Astrocyte (in vitro differentiated cells and primary cell): ENCODE measurements at places on chromosomes 6 and 20.

DNA sequence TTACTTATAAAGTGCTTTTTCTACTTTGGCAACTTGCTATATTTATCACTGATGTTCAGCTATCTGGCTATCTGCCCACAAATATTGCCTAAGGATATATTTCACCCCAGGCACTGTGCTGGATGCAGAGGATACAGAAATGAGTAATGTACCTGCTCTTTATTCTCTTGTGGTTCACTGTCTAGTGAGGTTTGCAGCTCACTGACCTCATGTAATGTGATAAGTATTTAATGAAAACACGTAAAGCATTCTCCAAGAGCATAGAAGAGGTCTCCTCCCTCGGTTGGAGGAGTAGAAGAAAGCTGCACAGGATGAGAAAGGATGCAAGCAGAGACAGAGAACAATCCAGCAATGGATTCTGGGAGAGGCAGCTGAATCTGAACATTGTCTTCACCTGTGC lies 610.7 kb downstream of the CBLN4 start:
- no peak for DNase-seq

GRCh38 chr20:50043573-50044352 lies 61.0 kb downstream of the SNAI1 start:
- no peak for DNase-seq

DNA sequence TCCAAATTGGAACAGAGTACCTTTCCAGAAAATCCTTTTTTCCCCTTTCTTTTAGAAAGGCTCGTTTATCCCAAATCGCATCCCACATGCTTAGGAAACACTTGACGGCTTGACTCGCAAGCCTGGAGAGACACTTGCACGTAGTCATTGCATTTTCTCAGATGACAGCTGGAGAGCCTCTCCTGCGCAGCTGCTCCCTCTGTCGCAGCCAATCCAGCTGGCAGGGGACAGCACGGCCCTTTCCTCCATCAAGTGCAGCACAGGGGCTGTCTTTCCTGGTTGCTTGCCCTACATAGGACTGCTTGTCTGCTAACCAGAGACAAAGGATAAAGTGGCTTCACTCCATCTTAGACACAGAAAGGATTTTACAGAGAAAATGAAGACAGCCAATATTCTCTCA lies 77.6 kb upstream of the RGS17 start:
- no peak for DNase-seq

GRCh38 chr6:106379951-106380350 lies 19.4 kb downstream of the CRYBG1 start:
- DNase-seq: no peak

- peak; percentile 75 for DNase-seq
Measured at GRCh38 chr6:149060985-149061760, 256.3 kb upstream of the TAB2 start.

GRCh38 chr20:37911261-37911660 lies 8.3 kb downstream of the VSTM2L start:
- no peak for DNase-seq

GRCh38 chr6:85092226-85092625 lies 327.8 kb upstream of the TBX18 start:
- DNase-seq: no peak

DNA sequence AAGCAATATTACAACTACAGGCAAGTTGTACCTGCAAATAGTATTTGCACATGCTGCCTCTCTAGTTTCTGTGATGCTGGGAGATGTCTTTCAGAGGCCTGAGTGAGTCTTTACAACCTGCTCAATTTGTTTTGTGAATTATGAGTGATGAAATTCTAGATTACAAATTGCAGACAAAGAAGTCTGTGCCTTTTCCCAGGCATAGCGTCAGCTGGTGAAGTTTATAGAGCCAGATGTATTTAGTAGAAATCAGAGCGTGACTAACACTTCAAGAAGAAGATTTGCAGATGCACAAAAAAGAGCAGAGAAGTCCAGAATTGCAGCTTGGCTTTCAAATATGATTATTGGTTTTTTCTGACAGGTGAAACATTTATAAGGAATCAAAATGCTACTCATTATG lies 289.9 kb downstream of the PLCB1 start:
- no peak for DNase-seq

- peak; percentile 36 for DNase-seq
Measured at GRCh38 chr6:142356201-142356883, 54.5 kb downstream of the ADGRG6 start.

DNA sequence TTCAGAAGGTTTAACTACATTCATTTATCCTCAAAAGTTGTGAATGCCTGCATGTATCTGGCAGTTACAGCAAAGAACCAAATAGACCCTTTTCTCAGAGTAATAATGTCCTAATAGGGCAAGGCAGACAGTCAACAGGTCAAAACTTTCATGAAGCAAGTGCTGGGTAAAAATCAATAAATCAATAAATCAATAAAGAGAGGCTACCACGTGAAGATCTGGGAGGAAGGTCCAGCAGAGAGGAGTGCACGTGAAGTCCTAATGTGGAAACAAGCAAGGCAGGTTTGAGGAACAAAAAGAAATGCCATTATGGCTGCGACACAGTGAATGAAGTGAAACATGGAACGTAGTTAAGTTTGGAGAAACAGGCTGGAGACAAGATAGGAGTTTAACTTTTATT lies 36.3 kb upstream of the C6orf118 start:
- no peak for DNase-seq

- peak; percentile 8 for DNase-seq
Measured at GRCh38 chr6:151998784-151999183, 191.3 kb downstream of the ESR1 start.

- no peak for DNase-seq
Measured at GRCh38 chr6:25124216-25124715, 154.9 kb upstream of the CARMIL1 start.

GRCh38 chr6:163831736-163832135 lies 417.2 kb downstream of the QKI start:
- no peak for DNase-seq

- DNase-seq: peak; percentile 3
Measured at GRCh38 chr6:120735641-120736040, 598.6 kb downstream of the TBC1D32 start.

DNA sequence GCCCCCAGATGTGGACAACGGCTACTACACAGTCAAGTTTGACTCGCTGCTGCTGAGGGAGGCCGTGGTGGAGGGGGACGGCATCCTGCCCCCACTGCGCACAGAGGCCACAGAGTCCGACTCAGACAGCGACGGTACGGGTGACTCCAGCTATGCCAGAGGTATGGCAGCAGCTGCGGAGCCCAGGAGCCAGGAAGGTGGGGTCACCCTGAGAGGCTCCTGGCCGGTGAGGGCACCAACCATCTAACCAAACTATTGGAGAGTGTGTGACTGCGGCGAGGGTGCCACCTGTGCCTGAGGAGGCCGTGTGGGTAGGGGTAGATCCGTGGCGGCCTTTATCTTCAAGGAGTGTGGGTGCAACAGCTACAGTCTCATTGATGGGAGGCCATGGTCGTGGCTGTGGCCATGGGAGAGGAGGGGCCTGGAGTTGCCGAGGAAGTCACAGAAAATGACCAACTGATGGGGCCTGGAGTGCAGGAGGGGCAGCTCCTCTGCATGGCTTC lies 2.8 kb upstream of the LIME1 start:
- DNase-seq: no peak

GRCh38 chr6:7183707-7184106 lies 75.9 kb downstream of the RREB1 start:
- DNase-seq: no peak

- peak; percentile 69 for DNase-seq
Measured at GRCh38 chr6:36735110-36736071, 37.8 kb downstream of the RAB44 start.

DNA sequence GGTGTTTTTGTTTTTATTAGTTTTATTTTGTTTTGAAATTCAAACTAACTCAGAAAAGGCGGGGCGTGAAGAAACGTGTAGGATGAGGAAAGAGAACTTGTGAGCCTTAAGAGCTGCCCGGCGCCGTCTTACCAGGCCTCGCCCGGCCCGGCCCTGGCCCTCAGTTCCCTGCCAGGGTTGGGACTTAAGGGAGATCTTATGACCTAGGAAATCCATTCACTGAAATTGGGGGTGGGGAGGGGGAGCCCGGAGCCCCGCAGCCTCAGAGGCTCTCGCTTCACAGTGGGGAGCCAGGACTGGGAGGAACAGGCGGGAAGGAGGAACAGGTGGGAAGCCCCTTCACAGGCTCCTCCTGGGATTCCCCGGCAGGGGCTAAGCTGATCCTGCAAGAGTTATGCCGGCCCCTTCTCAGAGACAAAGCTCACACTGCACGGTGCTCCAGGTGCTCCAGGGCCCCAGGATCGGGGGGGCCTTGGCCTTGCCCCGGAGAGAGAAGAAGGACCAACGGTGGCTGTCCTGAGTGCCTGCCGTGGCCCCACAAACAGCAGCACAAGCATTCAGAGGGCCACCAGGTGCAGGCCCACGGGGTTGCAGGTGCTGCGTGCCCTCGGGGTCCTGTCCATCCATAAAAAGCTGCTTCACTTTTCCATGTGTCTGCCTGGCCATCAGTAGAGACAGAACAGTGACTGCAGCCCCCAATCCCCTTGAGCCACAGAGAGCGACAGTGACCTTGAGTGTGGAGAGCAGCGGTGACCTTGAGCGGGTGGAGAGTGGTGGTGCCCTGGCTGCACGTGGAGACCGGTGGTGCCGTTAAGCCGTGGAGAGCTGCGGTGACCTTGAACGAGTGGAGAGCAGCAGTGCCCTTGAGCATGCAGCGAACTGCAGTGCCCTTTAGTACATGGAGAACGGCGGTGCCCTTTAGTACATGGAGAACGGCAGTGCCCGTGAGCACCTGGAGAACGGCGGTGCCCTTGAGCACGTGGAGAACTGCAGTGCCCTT lies 152.7 kb downstream of the DLL1 start:
- DNase-seq: no peak

DNA sequence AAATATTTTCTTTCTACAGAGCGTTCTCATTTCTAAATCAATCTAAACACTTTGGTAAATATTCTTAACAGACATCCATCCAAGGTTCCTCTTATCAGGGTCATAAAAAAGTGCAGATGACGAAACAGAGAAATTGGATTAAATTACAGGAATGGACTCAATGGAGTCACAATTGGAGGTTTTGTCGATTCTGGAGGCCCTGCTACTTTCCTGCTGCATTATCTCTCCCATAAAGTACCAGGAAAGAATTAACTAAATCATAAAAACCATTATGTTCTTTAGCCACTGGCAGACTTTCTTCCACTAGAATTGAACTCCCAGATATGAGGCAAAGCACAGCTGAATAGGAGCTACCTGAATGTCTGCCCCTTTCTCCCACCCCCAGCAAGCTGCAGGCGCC lies 610.6 kb downstream of the HDGFL1 start:
- DNase-seq: no peak

- no peak for DNase-seq
Measured at GRCh38 chr6:7832904-7833750, 77.5 kb downstream of the TXNDC5 start.

DNA sequence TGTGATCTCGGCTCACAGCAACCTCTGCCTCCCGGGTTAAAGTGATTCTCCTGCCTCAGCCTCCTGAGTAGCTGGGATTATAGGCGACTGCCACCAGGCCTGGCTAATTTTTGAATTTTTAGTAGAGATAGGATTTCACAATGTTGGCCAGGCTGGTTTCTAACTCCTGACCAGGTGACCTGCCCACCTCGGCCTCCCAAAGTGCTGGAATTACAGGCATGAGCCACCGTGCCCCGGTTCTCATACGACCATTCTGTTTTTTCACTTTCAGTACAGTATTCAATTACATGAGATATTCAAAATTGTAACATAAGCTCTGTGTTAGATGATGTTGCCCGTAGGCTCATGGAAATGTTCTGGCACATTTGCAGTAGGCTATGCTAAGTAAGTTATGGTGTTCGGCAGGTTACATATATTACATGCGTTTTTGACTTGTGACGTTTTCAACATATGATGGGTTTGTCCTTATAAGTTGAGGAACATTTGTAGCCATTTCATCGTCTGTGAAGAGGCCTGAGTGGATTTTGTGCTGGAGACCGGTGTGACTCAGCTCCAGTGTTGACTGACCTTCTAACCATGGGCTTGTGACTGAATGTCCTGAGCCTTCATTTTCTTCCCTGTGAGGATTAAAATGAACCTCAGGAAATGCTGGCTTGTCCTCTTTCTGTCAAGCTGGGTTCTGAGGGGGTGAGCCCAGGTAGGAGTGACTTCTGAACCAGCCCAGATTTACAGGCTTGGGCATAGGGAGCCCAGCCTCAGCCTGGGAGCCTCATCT lies 12.2 kb downstream of the PPARD start:
- peak; percentile 36 for DNase-seq

DNA sequence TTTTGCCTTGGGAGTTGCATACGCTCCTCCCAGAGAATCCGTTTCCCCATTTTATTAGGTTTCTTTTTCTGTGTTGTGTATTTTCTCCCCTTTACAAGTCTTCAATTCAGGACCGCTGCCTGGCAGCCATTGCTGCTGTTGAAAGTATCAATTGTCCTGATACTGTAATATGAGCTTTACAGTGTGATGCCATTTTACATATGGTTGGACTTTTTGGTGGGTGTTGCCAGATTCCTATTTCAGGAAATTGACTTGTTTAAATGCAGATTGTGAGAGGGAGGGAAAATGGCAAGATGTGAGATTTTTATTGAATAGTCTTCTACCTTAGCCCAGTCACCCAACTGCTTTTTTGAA lies 1.2 kb downstream of the PANK2 start:
- DNase-seq: peak; percentile 40

DNA sequence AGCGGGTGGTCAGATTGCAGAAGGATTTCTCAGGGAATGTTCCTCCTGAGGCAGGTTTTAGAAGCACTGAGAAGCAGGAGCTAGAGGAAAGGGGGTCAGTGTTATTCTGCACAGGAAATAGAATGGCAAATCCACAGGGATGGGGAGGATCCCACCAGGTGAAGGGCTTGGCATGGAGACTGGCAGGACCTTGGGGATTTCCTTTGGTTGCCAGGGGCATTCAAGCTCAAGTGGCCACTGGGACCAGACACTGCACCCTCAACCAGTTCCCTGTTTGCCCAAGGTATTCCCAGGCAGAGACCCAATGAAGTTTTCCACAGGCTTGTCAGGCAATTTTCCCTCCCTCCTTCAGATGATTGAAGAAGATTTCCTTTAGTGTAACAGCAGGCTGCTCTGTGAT lies 123.2 kb upstream of the KCNK16 start:
- no peak for DNase-seq

- no peak for DNase-seq
Measured at GRCh38 chr6:1065986-1066385, 245.9 kb upstream of the FOXQ1 start.

GRCh38 chr20:14454296-14454695 lies 116.9 kb upstream of the FLRT3 start:
- DNase-seq: no peak
